ENCODE measurements at places on chromosomes 12 and 14. TPM values are rescaled to one million over a fixed set of nuclear protein-coding genes. Genes with fewer than 3 reads are reported as not detected.

DNA sequence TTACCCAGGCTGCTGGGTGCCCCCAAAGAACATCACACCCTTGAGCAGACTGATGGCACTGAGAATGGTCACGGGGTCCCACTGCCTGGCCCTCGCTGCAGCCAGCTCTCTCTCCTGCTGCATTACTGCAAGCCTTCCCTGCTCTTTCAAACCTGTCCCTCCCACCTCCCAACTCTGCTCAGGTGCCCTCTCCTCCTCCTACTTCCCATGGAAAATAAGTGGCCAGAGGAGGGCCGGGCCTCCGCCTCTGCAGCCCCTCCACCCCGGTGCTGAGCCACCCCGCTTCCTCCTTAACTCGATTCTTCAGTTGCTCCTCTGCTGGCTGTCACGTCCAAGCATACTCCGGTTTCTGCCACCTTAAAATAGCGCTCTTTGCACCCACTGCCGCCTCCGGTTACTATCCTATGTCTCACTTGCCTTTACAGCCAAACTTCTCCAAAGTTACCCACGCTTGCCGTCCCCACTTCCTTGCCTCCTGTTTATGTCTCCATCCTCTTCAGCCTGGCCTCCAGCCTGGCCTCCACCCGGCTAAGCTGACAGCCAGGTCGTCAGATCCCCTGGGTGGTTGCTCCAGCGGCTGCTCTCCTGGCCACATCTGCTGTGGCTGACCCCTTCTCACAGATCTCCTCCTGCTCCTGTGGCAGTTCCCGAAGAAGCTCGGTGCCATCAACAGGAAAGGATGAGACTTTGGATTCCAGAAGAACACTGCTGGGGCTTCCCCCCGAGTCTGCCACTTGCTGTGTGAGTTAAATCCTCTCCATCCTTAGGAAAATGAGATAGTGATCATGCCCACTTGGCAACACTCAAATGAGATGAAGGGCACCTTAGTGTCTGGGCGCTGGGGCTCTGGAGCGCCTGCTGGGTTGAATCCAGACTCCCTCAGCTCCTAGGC lies 7.7 kb downstream of the SMIM41 start:
- DNase-seq: no peak

GRCh38 chr12:82893896-82894295 lies 207.2 kb downstream of the TMTC2 start:
- DNase-seq: no peak

GRCh38 chr14:94545131-94545841 lies 16.0 kb upstream of the SERPINA4 start:
- peak; percentile 2 for DNase-seq

- peak; percentile 43 for DNase-seq
These were observed 70.7 kb downstream of the RASSF8 start for GRCh38 chr12:26028953-26029735.

DNA sequence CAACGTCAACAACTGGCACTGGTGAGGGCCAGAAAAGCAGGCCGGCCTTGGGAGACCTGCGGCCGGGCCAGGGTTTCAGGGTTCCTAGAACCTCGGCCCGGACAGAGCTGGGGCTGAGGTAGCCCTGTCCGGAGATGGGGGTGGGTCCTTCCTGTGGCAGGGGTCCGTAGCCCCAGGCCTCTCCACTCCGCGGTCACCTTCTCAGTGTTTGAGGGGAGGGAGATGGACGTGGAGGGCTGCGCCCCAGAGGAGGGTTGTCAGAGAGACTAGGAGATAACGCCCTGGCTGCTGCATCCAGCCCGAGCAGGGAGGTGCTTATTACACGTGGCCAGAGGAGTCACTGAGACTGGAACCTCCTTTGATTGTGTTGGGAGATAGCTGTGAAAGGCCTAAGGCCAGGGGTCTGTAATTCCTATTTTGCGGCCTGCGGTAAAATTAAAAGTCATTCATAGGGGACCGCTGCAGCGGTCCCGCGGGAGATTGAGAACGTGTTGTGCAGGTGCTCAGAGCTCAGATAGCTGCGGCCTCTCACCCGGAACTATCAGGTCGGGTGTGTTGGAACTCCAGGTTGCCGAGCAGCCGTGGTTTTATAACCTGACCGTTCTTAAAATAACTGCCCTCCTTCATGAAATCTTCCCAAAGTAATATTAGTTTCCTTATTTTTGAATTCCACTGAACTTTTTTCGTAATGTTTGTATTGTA lies 507 bp downstream of the AHSA1 start:
- DNase-seq: peak; percentile 66

GRCh38 chr12:7157391-7157790 lies 27.2 kb downstream of the CLSTN3 start:
- no peak for DNase-seq

GRCh38 chr14:77407158-77407557 lies 16.2 kb downstream of the NOXRED1 start:
- peak; percentile 22 for DNase-seq

GRCh38 chr12:105899589-105899988 lies 239.2 kb downstream of the NUAK1 start:
- no peak for DNase-seq

The PSMB5 gene
- 269 TPM for polyA plus RNA-seq

The KRT6C gene
- polyA plus RNA-seq: not detected

The TMTC1 gene
- not detected for polyA plus RNA-seq

The NGB gene
- not detected for polyA plus RNA-seq

The MYH7 gene
- polyA plus RNA-seq: not detected

Data from K562 (cell line).